ENCODE measurements at places on chromosomes 2 and 18. TPM values are rescaled to one million over a fixed set of nuclear protein-coding genes. Genes with fewer than 3 reads are reported as not detected.

GRCh38 chr18:73696698-73697097 is 450.9 kb downstream of the FBXO15 start:
- DNase-seq, result no peak

DNA sequence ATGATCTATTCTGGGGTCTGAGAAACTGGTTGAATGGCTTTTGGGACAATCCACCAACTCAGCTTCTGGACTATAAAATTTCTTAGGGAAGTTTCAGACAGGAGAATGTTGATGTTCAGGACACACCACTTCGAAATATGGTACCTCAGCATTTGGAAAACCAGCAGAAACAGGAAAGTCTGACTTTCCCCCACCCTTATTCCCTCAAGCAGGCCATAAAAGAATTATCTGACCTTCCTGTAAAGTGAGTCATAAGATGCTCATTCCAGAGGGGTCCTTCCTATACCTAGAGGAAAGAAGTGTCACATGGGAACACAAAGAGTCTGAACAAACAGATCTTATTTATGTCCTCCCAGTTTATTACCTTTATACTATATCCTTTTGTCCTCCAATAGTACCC is 415.0 kb downstream of the CPS1 start:
- no peak for DNase-seq

DNA sequence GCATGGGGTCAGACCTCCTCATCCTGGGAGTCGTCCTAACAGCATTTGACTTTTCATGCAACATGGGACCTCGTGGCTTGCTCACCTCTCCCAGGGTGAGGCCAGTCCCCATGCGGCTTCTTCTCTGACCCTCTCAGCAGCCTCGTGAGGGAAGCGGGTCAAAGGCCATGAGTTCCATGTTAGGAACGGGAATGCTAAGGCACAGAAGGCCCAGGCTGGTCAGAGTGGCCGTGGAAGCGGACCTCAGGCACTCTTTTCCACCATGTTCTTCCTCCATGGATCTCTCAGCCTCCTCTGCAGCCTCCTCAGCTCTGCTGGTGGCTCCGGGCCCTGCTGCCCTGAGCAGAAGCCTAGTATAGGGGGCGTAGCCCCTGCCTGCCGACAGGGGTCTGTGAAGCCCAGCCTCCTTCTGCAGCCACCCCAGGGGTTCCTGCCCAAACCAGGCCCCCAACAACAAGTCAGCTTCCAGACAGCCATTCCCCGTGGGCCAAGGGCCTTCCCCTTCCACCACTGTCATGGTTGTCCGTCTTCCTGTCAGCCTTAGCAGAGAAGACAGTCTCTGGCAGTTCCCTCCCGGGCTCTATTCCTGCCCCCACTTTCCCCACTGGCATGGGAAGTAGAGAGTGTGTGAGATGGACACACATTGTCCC is 60.0 kb upstream of the OTOF start:
- no peak for DNase-seq

GRCh38 chr2:156489750-156490465 is 53.7 kb downstream of the GPD2 start:
- DNase-seq, result no peak

GRCh38 chr2:77552956-77553355 is 30.8 kb upstream of the LRRTM4 start:
- DNase-seq, result peak; percentile 74

- no peak for DNase-seq
Measured at GRCh38 chr2:56185582-56186046, 1.8 kb downstream of the CCDC85A start.

DNA sequence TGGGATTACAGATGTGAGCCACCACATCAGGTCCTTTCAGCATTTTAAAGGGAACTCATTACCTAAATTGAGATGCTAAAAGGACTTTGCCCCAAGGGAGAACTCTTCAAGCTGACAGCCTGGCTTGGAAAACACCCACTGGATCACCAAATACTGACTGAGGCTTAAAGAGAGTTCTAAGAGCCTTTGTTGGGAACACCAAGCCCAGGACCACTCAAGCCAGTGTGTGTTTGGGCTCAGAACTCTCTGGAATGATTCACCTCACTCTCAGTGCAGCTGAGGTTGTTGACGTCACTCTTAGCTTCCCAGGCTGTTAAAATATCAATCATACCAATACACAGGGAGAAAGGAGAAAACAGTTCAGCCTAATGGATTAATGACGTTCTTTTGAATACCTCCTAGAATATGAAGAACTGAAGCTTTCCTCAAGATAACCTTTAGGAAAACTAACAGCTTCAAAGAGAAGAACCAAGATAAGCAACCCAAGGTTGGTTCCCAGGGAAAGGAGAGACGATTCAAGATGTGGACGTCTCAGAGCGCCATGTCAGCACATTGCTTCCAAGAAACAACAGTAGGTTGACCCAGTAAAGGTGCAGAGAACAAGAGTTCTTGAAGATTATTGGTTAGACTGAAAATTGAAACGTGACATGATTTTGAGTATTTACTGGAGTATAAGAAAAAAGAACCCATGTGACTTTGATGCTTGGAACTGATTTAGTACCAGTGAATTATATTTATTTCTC is 48.0 kb upstream of the MGAT4A start:
- no peak for DNase-seq

PNKD gene
- polyA plus RNA-seq, result 46.5 TPM

GRCh38 chr2:71528749-71529148 is 75.4 kb downstream of the DYSF start:
- DNase-seq, result no peak

DNA sequence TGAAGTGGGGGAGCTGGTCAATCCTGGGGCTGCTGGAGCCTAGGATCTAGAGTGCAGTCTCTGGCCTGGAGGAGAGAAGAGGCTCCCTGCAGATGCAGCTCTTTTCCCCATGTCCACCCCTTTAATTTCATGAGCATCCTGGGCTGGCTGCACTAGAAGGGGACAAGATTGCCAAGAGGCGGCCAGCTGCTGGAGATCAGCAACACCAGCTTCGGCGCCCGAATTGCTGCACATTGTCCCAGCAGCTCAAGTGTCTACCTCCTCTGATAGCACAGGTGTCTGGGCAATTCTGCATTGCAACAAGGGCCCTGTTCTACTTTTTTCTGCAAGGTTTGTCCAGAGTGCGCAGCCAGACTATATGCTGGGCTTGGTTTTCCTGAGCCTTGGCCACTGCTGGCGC is 125.7 kb downstream of the AGAP1 start:
- no peak for DNase-seq

GRCh38 chr2:239528146-239528545 is 127.3 kb upstream of the HDAC4 start:
- DNase-seq, result no peak

DNA sequence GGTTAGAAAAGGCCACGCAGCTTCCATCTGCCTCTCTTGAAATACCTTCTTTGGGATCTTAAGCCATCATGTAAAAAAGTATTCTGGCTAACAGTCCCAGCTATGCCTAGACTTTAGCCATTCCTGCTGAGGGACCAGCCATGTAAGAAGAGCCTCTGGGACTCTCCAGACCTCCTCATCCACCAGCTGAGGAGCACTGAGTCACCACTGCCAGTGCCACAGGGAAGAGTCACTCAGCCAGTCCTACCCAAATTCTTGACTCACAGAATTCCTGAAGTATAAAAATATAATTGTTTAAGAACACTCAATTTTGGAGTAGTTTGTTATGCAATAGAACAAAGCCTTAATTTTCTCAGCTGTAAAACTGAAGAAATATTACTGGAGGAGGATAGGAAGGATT is 436.7 kb downstream of the ZEB2 start:
- no peak for DNase-seq

GRCh38 chr2:109341355-109342255 is 212.6 kb downstream of the SH3RF3 start:
- no peak for DNase-seq

- no peak for DNase-seq
Measured at GRCh38 chr2:53630026-53630606, 137.5 kb upstream of the CHAC2 start.

NR4A2 gene
- polyA plus RNA-seq, result 0.73 TPM

GRCh38 chr18:39761273-39761672 is 2193.8 kb upstream of the PIK3C3 start:
- no peak for DNase-seq

ALPG gene
- not detected for polyA plus RNA-seq

TEX44 gene
- polyA plus RNA-seq, result not detected

GRCh38 chr2:54758951-54759350 is 35.5 kb downstream of the EML6 start:
- DNase-seq, result no peak

DNA sequence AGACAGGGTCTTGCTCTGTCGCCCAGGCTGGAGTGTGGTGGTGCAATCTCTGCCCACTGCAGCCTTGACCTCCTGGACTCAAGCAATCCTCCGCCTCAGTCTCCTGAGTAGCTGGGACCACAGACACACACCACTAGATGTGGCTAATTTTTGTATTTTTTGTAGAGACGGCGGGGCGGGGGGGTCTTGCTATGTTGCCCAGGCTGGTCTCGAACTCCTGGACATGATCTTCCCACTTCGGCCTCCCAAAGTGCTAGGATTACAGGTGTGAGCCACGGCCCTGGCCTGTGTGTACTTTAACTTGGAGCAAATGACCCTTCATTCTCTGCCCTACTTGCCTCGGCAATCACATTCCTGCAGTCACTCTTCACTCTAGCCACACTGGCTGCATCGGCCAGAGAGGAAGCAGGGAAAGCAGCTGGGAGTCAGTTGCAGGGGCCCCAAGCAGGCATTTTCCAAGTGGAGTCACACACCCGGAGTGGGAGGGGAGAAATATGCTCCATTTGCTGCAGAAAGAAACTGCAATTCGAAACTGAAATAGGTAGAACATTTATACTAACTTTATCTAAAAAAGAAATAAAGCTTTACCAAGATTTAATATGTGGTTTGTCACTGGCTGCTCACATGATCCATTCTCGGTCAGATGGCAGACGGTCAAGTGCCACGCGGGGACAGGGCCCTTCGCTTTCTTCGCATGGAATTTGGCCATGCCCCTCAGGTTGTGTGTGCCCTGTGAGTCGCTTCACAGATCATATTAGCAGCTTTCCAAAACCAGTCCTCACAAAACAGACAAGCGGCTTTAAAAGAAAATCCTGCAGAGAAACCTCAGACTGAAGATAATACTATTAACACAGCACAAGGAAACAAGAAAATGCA is 37.1 kb downstream of the FAM161A start:
- no peak for DNase-seq

DNA sequence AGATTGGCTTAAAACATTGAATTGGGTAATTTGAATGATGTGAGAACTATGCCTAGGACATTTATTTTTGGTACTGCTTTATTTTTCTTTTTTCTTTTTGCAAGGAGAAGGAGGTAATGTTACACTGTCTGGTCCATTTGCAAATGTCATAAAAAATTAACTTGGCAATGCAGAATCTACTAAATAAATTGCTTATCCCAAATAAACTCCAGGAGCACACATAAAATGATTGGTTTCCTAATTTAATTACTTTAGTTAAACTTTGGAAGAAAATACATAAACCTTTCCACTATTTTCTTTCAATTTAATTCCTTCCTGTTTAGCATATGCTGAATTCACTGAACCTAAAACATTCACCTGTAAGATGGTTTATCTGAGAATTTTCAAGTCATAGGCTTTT is 238.4 kb upstream of the ETAA1 start:
- DNase-seq, result no peak

POTEJ gene
- polyA plus RNA-seq, result 0.32 TPM

C2orf72 gene
- polyA plus RNA-seq, result 4.9 TPM

DNA sequence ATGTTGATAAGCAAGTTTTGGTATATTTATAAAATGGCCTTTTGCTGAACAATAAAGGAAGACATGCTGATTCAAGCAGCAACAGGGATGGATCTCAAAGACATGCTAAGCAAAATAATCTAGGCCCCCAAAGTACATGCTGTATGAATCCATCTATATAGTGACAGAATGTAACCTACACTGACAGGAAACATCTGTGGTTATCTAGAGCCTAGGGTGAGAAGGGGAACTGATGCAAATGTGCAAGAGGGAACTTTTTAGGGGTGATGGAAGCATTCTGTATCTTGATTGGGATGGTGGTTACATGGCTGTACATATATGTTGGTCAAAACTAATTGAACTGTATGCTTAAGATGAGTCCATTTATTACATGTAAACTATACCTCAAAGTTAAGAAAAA is 24.2 kb downstream of the CNRIP1 start:
- DNase-seq, result no peak

DES gene
- 10.4 TPM for polyA plus RNA-seq

- DNase-seq, result no peak
Measured at GRCh38 chr2:238875471-238876231, 27.8 kb downstream of the TWIST2 start.

ABCG5 gene
- polyA plus RNA-seq, result 0.56 TPM

FOXD4L1 gene
- 0.11 TPM for polyA plus RNA-seq

GRCh38 chr2:188773075-188773474 is 201.1 kb upstream of the COL3A1 start:
- no peak for DNase-seq

DNA sequence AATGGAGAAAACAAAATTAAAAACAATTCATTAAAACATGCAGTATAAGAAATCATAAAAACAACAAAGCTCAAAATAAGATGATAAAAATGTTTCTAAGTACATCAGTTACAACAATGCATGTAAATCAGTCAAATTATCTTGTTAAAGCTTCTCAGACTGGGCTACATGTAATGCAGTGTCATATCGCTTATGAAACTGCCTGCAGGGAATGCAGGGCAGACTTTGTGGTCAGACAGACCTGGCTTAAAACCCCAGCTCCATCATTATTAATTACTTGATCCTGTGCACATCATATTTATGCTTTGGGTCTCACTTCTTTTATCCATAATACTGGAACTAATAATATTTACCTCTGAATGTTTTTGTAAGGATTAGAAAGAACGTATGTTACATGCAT is 74.6 kb downstream of the PID1 start:
- no peak for DNase-seq

TUBA3E gene
- polyA plus RNA-seq, result 0.33 TPM

GRCh38 chr2:19114754-19115231 is 243.6 kb downstream of the OSR1 start:
- no peak for DNase-seq

DNA sequence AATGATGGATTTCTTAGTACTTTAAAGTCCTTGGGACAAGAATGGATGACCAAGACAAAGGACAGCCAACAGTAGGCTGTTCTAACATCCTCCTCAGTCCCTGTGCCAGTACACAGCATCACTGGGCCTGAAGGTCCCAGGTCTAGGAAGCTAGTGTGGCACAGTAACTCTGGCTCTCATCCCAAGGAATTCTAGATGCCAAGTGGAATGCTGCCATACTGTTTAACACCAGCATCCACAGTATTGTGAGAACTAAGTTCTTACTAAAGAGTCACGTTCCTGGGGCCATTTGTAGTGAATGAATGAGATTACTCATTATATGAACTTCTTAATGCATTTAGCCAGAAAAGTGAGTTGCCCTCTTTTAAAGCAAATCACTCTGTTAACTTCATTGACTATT is 68.2 kb upstream of the LYPD1 start:
- no peak for DNase-seq

DNA sequence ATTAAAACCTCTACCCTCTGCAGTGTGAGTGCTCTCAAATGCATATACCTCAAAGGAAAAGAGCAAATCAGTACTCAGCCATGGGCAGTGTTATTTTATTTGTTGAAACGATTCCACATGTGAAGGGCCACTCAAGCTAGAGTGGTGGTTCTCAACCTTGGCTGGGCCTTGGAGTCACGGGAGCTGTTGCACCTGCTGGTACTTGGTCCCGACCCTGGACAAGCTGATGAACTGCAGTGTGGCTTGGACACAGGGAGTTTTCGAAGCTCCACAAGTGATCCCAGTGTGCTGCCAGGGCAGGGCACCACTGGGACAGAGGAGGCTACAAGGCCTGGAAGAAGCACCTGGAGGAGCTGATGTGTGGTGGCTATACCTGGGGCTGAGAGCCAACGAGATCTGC is 19.7 kb downstream of the GNLY start:
- no peak for DNase-seq

GRCh38 chr18:38322206-38322605 is 756.6 kb upstream of the CELF4 start:
- no peak for DNase-seq

MDH1 gene
- 346 TPM for polyA plus RNA-seq

Data from left renal pelvis (tissue), 4 donors.